ENCODE measurements at places on chromosomes 13 and 19.

- no peak for DNase-seq
Observed at GRCh38 chr13:44542361-44542760, 33.8 kb downstream of the TSC22D1 start.

GRCh38 chr19:56917998-56918397 lies 77.5 kb upstream of the PEG3 start:
- no peak for DNase-seq

DNA sequence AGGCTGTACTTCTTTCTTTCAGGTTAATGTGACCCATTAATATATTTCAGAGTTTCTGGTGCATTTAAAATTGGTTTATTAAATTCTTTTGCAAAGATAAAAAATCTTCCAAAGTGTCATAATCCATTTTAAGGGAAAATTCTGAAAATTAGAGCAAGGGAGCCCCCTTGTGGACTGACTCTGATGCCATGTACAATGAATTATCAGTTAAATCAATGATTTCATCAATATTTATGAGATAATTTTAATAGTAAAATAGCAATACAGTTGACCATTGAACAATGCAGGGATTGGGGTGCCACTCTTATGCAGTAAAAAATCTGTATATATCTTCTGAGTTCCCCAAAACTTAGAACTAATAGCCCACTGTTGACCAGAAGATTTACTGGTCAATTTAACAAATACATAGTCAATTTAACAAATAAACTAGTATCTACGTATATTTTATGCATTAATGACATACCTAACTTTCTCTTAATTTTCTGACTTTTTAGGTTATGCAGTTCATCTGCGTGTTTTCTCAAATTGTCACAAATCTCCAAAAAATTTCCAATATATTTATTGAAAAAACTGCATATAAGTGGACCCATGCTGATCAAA lies 479.1 kb upstream of the MIR17HG start:
- no peak for DNase-seq

- DNase-seq, result no peak
Observed at GRCh38 chr13:25111585-25111956, 15.6 kb downstream of the PABPC3 start.

- DNase-seq, result no peak
Observed at GRCh38 chr13:44930963-44931623, 58.2 kb downstream of the NUFIP1 start.

DNA sequence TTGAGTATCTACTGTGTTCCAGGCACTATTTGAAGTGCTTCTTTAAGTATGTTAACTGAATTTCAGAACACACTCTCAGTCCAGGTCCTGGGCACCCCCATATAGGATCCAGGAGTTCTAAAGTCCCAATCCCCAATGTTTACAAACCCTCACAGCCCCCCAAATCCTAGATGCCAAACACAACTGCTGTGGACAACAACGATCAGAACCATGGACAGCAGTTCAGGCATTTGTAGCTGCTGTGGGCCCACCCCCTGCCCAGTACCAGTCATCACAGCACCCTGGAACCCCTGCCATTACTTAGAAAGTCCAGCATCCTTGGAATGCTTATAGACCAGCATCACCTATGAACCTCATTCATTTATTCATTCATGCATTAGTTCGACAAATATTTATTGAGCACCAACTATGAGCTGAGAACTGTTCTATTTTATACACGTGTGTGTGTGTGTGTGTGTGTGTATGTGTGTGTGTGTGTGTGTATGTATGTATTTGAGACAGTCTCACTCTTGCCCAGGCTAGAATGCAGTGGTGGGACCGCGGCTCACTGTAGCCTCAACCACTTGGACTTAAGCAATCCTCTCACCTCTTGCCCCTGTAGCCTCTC lies 19.3 kb upstream of the SDHAF1 start:
- DNase-seq, result no peak

GRCh38 chr19:54660964-54661363 lies 1.8 kb upstream of the LILRB4 start:
- DNase-seq, result no peak

DNA sequence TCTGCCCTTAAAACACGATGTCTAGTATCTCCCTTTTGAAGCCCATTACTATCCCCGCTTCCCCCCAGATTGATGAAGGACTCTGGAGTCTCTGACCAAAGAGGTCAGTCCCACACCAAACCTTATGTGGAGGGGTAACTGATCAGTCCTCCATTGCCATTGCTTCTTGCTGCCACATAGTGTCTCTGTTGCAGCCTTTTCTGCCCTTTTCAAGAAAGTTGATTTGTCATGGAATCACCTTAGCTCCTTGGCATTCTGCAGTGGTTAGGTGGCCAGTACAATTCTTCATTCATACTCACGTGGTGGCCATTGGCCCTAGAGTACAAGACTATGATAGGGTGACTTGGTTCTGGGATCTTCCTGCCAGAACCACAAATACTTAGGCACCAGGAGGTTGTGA lies 8.4 kb upstream of the HTR2A start:
- DNase-seq, result no peak

GRCh38 chr13:48748681-48749080 lies 95.0 kb downstream of the CYSLTR2 start:
- no peak for DNase-seq
